Foreskin fibroblast (primary cell): ENCODE measurements at places on chromosomes 13 and 19.

GRCh38 chr19:44701228-44701627 is 2.3 kb downstream of the CEACAM16 start:
- no peak for DNase-seq

GRCh38 chr13:21014502-21015170 is 46.8 kb downstream of the LATS2 start:
- DNase-seq: peak; percentile 90

DNA sequence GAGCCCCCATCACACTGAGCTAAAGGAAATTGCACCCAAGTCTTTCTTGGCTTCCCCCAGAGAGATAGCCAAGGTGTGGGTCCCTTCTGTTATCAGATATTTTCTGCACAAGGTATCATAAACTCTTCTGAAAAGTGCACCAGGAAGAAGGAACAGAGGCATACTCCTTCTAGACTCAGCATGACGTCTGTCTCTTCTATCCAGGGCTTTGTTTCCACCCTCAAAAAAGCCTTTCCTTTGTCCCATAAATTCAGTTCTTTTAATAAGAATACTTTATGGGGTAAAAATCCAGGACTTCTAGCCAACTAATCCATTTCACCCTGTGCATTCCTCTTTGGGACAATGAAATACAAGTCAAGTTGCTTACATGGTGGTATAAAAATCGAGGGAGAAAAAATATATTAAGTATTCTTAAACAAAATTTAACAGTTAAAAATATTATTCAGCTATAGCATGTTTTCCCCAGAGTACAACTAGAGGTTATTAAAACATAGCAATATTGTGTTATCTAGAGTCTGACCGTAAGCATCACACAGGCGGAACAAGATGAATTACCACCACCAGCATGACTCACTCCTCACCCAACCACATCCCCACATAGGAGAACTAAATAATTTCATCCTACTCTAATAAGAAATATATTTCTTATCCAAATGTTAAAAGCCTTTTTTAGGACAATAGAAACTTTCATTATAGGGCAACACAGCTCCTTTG is 79.9 kb upstream of the GPC6 start:
- DNase-seq: peak; percentile 27

- no peak for DNase-seq
These were observed 5.9 kb upstream of the ISYNA1 start for GRCh38 chr19:18443831-18444230.

DNA sequence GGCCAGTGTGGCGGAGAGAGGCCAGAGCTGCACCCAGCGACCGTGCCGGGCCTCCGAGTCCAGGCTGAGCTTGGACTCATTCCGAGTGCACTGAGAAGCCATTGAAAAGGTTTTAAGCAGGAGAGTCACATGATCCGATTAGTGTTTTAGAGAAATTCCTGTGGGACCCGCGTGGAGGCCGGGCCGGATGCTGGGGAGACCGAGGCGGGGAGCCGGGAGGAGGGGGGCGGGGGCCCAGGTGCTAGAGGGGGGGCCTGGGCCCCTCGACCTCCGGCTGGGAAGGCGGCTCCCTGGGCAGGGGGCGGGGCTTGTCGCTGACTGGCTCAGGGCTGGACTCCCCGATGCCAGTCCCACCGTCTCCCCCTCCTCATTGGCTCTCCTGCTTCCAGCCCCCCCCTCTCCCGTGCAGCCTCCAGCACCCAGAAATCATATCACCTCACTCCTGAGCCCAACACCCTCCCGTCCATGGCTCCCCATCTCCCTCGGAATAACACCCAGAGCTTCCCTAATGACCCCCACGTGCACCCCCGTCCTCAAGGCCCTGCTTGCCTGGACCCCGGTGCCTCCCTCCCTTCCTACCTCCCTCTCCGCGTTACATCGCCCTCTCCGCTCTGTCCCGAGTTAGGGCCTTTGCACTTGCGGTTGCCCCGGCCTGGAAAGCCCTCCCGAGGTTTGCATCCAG is 5.2 kb upstream of the ZNF579 start:
- peak; percentile 58 for DNase-seq

DNA sequence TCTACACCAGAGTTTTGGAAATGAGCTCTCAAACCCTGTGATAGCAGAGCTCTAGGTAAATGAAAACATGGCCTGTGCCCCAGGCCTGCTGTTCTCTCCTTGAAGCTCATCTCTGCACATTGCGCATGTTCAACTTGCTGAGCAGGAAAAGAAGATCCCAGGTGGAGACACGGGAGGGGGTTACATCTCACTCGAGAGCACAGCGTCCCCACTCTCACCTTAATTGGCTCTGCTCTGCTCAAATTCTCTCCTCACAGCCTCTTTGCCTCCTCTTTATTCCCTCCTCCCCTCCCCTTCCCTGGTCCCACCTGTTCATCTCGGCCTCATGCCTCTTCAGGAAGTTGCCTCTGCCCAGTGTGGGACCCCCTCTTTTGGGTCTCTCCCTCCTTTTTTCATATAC is 44.7 kb downstream of the RGCC start:
- DNase-seq: no peak

GRCh38 chr13:44294876-44295275 is 78.7 kb upstream of the SERP2 start:
- no peak for DNase-seq

GRCh38 chr19:10927730-10928562 is 493 bp downstream of the YIPF2 start:
- no peak for DNase-seq

GRCh38 chr13:98544104-98544710 is 32.7 kb downstream of the STK24 start:
- DNase-seq: no peak

DNA sequence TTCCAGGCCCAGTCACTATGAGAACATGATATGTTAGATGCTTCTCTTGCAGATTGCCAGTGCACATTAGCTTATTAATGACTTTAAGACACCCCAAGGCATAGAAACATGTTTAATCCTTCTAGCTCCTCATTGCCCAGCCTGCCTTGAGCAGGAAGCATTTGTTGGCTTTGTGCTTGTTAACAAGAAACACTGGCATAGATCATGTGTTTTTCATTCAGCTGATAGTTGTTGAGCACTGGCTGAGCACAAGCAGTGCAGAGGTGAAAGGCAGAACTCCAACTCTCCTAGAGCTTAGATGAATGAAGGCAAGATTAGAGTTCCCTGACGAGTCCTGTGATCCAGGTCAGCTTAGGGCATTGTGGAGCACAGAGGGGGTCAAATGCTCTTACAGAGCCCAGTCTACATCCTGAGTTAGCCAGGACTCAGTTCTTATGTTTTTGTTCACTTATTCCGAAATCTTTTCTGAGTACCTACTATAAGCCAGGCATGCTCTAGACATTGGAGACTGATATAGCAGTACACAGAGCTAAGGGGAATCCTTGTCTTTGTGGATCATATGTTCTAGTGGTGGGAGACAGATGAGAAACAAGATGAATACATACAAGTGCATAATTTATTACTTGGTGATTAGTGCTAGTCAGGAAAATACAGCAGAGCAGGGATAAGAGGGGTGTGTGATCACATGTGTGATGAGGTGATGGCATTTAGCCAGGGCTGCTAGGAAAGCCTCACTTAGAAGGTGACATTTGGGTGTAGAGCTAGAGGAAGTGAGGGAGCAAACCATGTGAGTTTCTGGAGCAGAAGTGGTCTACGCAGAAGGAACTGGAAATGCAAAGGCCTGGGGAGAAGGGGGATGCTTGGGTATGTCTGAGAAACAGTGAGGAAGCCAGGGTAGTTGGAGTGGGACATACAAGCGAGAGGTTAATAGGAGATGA is 101.2 kb downstream of the WASF3 start:
- DNase-seq: peak; percentile 35

DNA sequence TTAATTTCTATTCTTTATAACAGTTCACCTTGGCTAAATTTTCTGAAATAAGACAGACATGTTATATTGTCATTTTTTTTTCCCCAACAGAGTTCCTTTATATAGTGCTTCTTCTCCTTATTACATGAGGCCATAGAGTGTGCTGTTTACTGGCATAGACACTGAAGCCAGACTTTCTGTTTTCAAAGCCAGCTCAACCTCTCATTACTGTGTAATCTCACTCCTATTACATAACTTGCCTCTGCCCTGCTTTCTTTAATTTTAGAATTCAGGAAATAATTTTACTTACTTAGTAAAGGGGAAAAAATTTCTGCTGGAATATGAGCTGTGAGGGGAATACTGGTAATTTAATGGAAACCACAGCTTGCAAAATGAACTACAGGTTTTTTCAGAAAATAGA is 1380.4 kb downstream of the SLITRK1 start:
- DNase-seq: no peak

DNA sequence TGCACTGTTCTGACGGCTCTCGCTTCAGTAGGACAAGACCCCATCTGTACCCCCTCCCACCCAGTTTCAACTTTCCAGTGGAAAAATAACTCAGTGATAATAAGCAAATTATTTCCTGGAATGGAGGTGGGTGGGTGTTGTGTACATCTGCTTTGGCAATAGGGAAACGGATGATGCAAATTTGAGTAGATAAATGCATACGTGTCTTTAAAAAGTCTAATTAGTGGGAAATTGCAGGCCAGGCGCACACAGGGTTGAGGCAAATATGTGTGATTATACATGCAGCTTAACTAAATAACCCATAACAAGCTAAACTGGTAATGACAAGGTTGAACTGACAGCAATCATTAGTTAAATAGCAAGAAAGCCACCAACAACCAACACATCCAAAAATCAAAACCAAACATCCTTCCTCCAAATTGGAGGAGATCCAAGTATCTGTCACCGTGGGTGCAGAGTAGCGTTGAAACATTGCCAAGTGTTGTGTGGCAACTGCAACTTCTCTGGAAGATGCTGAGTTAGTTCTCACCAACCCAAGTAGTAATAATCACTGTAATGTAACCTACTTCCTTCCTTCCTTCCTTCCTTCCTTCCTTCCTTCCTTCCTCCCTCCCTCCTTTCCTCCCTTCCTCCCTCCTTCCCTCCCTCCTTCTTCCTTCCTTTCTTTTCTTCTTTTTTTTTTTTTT is 54.6 kb downstream of the TRPM4 start:
- peak; percentile 51 for DNase-seq

GRCh38 chr19:8342684-8343482 is at the start of gene KANK3:
KANK3 (minus strand) TSS chr19:8343262; CDS start chr19:8337828, 5,434 bp downstream.
- DNase-seq: peak; percentile 96

- DNase-seq: peak; percentile 78
These were observed 113.7 kb downstream of the RFC3 start for GRCh38 chr13:33931397-33932311.

- DNase-seq: no peak
These were observed 15.0 kb upstream of the TMPRSS9 start for GRCh38 chr19:2345076-2345475.

DNA sequence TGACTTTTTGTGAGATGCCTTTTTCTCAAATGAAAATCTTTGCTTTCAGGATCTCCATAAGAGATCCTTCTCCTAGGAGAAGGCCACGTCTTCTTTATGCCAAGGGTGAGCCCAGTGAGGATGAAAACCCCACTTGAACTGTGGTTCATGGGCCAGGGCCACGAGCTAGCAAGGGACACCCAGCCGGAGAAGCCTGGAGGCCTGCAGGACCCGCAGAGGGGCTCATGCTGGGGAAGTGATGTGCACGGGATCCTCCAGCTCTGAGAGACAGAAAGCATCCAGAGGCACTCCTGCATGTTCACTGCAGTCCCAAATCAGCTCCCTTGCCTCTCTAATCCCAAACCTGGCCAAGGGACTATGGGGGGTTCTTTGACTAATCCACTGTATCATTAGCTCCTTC is 168.9 kb downstream of the UQCRFS1 start:
- no peak for DNase-seq

- DNase-seq: no peak
These were observed 4.1 kb downstream of the TLE2 start for GRCh38 chr19:3024870-3025548.

GRCh38 chr13:74287724-74288169 is 153.5 kb upstream of the KLF12 start:
- peak; percentile 87 for DNase-seq

- no peak for DNase-seq
These were observed 528.4 kb upstream of the NBEA start for GRCh38 chr13:34413538-34414210.

GRCh38 chr13:63643543-63643942 is 2227.9 kb upstream of the PCDH20 start:
- DNase-seq: peak; percentile 8

GRCh38 chr19:17544418-17544817 is 11.0 kb upstream of the COLGALT1 start:
- no peak for DNase-seq

DNA sequence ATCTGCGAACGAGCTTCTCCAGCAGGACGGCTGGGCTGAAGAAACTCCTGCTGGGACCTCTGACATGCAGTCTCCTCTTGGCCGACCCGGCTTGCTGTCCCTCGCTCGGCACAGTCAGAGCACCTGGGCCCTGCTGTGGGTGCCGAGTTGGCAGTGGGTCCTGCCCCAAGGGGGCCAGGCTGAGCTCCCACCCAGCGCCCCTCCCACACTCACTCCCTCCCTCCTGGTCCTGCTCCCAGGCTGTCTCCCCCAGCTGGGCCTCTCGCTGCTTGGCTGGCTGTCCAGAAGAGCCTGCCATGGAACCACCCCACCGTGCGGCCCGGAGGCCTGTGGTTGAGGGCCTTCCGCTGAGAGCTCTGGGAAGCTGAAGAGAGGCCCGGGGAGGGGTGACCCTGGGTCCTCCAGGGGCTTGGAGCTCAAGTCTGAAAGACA is 6.0 kb downstream of the AKT2 start:
- DNase-seq: peak; percentile 87

GRCh38 chr13:52447815-52448552 is 2.5 kb downstream of the VPS36 start:
- DNase-seq: no peak

GRCh38 chr13:41716236-41716635 is 244.7 kb downstream of the VWA8 start:
- no peak for DNase-seq

GRCh38 chr19:10646456-10647159 is 7.5 kb upstream of the ILF3 start:
- no peak for DNase-seq

- DNase-seq: peak; percentile 37
These were observed 5.0 kb downstream of the ADAT3 start for GRCh38 chr19:1910177-1910576.

DNA sequence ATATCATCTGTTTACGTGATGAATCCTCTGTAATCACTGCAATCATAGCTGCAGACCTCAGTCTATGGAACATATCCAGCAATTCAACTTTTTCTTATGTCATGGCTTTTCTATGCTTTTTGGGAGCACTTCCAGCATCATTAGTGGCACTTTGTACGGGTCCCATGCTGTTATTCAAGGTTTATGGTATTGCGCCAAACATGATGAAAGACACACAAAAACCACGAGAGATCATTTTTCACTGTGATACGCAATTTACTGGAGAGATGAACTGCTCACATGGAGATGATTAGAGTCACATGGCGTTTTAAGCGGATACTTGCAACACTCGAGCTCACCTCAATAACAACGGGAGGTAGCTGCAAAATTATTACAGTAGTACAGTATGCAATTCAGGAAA is 2101.7 kb upstream of the PCDH20 start:
- DNase-seq: peak; percentile 76

GRCh38 chr13:107937848-107938247 is 277.5 kb downstream of the LIG4 start:
- no peak for DNase-seq

GRCh38 chr13:95388420-95389079 is 87.3 kb upstream of the ABCC4 start:
- no peak for DNase-seq
